ENCODE measurements at places on chromosomes 5 and 9.

DNA sequence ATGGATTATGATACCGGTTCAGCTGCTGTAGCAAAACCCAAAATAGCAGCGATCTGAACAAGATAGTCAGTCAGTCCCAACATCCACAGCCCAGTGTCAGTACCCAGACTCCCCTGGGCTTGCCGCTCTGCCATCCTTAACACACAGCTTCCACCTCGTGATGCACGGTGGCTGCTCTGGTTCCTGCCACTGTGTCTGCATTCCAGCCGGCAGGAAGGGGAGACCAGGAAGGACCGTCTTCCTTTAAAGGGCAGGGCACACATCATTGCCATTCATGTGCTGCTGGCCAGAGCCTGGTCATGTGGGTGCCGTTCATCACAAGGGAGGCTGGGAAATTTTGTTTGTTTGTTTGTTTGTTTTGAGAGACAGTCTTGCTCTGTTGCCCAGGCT, 131.0 kb upstream of the IER5L start:
- DNase-seq = no peak

DNA sequence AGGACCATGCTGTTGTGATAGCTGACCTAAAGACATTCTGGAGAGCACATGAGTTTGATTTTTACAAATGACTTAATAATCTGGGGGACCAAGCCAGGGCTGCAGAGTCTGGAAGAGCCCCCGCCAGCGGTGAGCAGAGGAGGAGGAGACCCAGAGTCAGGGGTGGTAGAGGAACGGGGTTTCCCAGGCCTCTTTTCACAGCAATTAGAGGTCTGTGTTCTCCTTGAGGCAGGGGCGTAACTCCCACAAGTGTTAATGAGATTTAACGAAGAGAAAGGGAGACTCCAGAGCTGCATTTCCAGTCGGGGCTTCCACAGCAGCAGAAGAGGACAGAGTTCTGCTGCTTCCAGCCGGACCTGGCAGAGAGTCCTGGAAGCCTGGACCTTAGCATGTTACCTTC, 137.9 kb upstream of the SLC24A2 start:
- DNase-seq = no peak

DNA sequence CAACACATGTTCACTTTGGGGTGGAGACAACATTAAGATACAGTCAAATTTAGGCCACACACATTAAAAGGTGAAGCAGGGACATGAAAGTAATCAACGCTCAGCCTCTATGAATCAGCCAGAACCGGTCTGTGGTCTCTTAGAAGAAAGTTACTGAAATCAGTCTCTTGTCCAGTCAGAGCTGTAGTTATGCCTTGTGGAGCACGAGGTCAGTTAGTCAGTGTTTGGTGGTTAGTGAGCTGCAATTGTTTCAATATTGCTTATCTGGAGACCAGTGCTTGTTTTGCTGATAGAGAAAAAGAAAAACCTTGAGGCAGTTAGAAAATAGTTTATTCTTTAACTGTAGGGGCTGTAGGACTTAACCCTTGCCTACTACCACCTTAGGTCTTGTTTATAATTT, 157.8 kb upstream of the RASEF start:
- DNase-seq = no peak

DNA sequence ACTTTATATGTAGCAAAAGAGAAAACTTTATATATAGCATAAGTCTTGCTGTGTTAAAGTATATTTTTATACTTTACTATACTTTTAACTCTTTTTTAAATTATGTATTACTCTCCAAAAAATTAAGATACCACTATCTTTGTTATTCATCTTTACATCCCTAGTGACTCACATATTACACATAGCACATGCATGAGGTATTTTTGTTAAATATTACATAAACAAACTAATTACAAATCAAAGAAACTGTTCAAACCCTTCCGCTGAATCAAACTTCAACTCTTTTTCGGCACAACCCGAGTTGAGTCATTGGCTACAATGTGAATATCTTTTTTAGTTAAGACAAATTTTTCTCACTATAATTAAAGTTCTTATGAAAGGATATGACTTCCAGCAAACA, 32.1 kb downstream of the NADK2 start:
- DNase-seq = no peak

DNA sequence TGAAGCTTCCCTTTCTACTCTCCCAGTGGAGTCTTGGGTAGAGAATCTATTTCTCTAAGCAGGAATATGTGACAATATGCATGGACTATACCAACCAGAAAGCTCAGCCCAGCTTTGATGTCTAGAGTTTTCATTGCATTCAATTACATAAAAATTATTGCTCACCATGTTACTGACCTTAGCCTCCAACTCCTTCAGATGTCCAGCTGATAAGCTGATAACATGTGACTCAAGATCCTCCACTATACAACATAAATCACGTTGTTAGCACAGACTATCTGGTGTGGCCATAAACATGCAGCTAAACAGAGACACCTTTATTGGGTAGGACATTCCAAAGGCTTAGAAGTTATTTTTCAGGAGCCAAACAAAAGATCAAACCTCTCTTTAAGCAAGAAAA, 1168.2 kb downstream of the CDH12 start:
- no peak for DNase-seq

DNA sequence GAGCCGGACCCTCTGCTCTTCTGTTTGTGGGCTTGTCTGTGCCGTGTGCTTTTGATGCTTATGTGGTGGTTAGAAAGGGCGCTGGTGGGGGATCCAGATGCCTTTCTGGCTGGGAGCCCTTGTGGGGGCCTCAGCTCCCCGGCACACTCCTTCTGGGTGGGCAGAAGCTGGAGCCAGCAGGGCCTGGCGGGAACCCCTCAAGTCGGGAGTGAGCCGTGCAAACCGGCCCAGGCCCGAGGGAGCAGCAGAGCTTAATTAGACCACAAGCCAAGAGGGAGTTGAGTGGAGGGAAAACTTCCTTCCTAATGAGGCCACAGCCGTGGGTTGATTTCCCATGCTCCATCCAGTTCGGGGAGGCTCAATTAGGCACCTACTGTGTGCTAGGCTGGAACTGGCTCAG, 76.0 kb upstream of the RNU6ATAC start:
- DNase-seq = no peak

GRCh38 chr5:168829044-168829443, 249.9 kb upstream of the PANK3 start:
- no peak for DNase-seq

DNA sequence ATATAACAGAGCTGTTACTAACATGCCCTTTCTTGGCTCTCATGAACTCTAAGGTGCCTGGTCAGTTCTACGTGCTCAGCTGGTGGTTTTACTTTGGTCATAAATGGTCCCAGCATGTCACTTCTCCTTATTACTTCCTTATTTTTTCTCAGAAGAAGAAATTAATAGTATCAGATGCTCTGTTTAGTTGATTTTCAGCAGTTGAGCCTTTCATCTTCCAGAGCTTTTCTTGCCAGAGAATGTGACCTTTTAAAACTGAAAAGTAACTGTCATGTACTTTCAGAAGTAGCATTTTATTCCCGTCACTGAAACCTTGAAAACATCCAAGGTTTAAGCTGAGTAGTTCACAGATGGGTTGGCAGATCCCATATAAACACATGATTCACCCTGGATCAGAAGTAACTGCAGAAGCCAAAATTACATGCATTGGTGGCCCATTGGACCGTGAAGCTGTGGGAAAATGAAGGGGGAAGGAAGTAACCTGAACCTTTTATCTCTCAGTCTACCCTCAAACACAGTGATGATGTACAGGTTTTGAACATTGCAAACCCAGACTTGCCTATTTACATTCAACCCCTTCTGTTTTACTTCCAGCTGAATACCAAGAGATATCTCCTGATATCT, 50.5 kb downstream of the HACD4 start:
- DNase-seq = no peak

DNA sequence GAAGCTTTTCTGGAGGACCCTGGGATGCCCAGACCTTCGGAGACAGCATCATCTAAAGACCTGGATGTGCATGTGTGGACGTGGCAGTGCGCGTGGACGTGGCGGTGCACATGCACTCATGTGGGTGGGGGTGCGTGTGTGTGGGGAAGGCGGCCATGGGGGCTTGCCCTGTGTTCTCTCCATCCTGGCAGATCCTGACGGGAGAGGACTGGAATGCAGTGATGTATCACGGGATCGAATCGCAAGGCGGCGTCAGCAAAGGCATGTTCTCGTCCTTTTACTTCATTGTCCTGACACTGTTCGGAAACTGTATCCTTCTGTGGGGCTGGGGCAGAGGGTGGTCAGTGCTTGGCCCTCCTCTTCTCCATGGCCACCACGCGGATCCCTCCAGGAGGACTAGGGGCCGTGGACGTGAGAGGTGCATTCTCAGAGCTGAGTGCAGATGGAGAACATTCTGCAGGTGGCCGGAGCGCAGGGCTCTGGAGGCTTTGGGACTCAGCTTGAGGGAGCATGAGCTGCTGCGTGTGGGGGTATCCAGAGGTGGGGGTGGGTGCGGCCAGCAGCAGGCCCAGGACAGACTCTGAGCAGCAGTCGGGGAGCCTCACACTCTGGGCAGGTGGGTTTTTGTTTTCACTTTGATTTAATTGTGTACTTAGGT, 129.1 kb downstream of the CACNA1B start:
- DNase-seq = no peak

- no peak for DNase-seq
Observed at GRCh38 chr5:77945874-77946273, 169.7 kb upstream of the TBCA start.

GRCh38 chr5:153520952-153521351, 30.5 kb downstream of the GRIA1 start:
- DNase-seq = no peak

DNA sequence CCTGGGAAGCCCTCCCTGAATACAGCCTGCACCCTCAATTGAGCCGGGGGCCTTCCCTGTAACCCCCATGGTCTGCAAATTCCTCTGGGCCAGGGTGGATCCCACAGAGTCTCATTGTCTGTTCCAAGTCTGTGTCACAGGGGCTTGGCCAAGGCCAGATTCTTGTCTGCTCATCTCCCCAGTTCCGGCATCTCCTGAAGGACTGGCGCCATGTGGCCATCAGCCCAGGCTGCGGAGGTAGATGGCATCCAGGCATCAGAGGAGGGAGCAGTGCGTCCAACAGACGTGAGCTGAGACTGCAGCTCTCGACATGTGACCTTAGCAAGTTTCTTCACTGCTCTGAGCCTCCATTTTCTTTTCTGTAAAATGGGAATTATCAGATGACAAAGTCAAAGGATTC, 37.3 kb upstream of the RPL26L1 start:
- no peak for DNase-seq

DNA sequence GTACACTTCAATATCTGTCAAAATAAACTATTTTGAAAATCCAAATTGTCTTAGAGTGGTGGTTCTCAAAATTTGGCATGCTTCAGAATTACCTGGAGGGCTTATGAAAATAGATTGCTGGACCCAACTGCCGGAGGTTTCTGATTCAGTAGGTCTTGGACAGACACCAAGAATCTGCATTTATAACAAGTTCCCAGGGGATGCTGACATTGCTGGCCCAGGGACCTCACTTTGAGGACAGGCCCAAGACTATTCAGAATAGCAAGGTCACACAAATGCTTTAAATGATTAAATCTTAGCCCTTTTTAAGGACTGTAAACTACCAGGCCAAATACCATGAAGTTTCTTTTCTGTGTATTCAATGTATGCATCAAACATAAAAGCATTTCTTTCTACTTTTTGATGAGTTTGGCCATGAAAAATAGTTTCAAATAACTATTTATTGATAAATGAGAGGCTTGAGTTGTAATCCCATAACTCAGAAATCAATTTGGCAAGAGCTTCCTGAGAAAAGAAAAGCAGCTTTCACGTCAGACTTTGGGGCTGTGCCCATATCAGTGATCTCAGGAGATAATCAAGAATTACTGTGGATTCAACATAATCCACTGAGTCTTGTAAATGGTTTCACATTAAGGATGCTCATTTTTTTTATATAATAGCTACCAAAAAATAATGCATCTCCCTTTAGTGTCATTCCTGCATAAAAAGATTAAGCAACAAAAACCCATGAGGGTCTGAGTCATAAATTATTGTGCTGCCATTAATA, 191.4 kb downstream of the FRMD3 start:
- no peak for DNase-seq

DNA sequence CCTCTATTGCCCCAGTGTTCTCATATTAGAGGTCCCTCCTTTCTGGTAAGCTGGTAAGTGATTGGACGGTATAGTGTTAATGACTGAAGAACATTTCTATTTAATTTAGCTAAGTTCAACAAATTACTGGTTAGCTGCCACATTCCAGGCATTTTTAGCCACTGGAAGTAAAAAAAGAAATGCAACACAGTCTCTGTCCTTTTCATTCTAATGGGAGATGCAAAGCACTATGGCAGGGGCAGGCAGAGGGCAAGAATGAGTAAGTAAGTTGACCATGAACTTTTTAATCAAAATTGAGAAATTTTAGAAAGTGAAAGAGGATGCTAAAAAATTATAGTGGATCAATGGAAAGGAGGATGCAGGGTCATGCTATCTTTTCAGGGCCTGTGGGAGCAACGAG, 137.4 kb downstream of the GPBP1 start:
- DNase-seq = no peak

DNA sequence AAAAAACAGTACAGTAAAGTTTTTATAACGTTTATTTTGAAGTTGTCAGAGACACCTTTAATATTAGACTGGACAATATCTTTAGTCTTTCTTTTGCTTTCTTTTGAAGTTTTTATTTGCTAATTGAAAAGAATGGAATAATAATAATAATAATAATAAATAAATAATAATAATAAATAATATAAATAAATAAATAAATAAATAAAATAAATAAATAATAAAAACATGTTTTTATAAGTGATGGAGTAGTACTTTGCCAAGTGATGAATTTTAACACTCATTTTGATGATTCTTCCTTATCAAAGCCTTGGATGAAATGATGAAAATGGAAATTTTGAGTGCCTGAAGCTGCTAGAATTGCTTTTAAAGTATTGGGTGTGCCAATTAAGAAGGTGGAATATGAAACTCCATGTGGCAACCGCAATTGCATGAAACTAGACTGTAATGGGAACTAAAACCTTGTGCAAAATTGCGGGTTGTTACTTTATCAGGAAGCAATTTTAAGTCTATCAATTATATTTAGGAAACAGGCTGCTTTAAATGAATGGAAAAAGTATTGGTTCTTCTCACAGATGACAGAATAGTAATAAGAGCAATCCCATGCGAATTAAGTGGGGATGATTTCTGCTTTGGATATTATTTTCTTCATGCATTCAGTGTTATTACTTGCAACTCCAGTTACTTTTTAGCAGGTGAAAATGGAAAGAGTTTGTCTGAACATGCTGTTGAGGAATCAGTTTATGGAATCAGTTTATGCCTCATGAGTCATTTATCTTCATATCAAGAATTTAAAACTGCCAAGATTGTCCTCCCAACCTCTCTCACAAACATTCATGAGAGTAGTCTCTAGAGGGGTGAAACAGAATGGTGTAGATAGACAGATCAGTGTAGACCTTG, 4.6 kb downstream of the ANXA1 start:
- DNase-seq = no peak

GRCh38 chr9:134919303-134919702, 1.6 kb upstream of the FCN1 start:
- DNase-seq = no peak

- DNase-seq = no peak
Observed at GRCh38 chr5:77697692-77698091, 59.2 kb upstream of the OTP start.

GRCh38 chr5:113204525-113205161, 228.0 kb downstream of the DCP2 start:
- DNase-seq = peak; percentile 42
